ENCODE measurements at places on chromosomes 16 and 17.

DNA sequence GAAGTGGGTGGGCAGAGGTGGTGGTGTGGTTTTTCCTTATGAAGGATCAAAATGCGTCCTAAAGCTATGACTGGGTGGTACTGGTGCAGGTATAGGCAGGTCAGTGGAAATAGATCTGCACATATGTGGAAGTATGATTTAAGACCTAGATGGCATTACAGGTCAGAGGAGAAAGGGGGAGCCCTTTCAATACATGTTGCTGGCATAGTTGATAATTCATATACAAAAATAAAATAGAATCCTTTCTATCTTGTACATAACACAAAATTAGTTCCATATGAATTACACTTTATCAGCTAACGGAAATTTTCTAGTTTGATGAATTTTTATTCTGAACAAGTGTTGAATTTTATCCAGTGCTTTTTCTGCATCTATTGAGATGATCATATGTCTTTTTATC lies 20.8 kb upstream of the PIK3R5 start:
- DNase-seq: no peak

- DNase-seq: no peak
Measured at GRCh38 chr16:12009462-12009861, 32.9 kb downstream of the SNX29 start.

- no peak for DNase-seq
Measured at GRCh38 chr16:65260746-65261145, 138.9 kb upstream of the CDH11 start.

DNA sequence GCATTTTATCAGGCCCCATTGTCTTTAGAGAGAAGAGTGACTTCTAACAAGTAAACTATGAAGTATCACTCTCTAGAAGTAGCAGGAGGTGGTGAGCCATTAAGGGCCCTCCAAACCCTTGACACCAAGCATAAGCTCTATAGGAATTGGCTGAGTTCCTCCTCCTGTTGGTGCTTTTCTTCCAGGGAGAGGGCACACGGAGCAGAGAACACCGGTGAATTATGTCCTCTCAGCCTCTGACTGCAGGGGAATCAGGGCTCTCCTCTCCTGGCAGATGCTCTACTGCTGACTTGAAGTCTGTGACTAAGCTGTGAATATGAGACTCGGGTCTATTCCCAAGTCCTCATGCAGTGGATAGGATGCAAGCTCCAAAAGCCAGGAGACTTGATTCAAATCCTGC lies 32.3 kb downstream of the CHD9 start:
- DNase-seq: no peak

DNA sequence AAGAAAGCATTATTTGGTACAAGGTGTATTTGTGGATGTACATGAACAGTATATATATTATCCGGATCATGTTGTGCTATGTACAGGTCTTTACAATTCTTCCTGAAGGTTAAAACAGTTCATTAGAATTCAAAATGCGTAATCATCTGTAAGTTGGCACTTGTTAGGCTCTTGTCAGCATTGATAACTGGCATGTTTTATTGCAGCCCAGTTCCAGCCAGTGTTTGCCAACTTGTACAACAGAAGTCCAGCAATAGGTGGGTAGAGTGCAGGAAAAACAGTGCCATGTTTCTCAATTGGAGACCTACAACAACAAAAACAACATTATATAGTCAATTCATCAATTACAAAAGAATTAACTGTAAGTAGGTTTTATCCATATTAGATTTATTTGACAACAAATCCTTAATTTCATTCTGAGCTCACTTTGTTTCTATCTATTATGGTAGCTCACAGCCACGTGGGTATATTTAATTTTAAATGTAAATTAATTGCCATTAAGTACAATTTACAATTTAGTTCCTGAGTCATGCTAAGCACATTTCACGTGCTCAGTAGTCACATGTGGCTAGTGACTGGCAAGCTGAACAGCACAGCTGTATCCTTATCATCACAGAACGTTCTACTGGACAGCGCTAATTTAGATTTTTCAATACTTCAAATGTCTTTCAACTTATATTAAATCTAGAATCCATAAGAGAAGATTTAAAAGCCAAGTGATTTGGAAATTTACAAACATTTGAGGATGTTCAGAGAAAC lies 8.6 kb upstream of the ANKFY1 start:
- no peak for DNase-seq

- DNase-seq: no peak
Measured at GRCh38 chr17:14301279-14302090, 604 bp downstream of the HS3ST3B1 start.

DNA sequence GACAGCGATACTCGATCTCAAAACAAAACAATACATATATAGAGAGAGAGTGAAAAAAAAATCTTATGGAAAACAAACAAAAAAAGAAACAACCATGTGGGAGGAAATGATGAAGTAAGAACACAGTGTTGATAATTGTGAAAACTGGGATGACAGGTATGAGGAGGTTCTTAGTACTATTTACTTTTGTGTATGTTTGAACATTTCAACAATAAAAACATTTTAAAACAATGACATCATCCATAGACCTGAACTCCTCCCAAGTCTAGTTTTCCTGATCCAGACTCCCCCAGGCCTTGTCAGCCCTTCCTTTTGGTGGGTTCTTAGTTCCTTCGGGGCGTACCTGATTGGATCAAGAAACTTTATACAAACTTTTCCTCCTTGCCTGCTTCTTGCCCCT lies 51.7 kb downstream of the CCDC42 start:
- DNase-seq: no peak

GRCh38 chr17:82348434-82348833 lies 10.6 kb upstream of the TEX19 start:
- no peak for DNase-seq

DNA sequence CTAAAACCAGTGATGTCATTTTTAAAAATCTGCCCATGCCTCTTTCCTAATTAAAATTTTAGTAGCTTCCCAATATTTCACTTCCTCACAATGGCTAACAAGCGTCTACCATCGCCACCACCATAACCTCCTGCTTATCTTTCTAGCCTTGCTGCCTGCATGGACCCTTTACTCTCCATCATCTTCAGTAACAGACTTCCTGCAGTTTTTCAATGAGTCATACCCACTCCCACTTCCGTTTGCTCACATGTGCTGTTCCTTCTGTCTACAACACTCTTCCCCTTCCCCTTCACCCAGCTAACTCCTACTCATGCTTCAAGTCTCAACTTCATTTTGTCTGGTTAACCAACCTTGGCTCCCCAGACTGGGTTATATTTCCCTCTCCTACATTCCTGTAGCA lies 12.8 kb upstream of the SKAP1 start:
- DNase-seq: no peak

GRCh38 chr16:87138316-87138715 lies 178.9 kb downstream of the C16orf95 start:
- no peak for DNase-seq

GRCh38 chr16:6362321-6362720 lies 970.3 kb upstream of the RBFOX1 start:
- DNase-seq: no peak

DNA sequence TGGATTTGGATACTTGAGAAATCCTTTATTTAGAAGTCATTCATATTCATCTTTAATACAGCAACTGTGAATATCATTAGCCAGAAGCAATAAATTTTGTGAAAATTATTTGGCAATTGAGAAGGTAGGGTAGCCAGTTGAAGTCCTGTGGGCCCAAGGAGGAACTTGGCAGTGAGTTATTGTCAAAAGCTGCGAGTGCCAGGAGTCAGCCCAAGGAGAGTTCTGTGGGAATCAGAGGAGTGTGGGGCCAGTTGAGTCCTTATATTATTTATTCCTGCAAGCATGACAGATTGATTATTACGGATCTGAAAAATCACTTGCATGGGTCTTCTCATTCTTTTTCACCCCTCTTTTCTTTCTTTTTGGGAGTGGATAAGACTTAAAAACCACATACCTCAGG lies 38.3 kb downstream of the PRKCA start:
- DNase-seq: no peak

DNA sequence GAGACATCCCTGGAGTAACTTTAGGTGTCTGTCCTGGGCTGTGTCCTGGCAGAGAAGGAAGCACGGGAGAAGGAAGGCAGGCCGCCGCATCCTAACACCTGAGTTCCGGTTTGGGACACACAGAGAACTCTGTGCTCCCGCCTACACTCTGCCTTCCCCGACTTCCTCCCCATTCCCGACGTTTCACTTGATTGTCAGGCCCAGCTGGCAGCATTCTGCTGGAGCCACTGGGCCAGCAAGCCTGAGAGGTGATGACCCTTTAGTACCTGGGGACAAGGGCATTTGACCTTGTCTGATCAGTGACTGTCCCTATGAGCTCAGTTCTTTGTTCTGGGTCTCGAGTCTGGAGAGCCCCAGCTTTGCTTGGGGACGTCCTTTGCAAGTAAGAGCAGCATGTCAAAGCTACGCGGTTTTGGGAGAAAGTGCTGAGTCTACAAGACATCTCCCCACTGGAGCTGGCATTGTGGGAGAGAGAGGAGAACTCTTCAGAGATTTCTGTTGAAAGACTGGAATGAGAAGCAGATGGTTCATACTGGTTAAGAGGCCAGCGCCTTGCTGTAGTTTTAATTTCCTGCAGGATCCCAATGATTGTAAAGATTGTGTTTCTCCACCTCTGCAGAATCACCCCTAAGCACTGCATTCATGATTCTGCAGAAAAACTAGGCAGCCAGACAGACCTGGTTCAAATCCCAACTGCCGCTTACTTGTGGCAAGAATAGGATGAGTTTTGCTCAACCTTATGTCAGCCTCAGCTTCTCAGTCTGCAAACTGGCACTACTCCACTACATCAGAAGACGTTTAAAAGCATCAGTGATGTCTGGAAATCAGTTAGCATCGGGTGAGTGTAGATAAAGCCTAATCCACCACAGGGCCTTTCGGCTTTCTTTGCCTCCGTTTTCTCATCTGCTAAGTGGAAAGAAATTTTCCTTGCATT lies 20.6 kb downstream of the ABAT start:
- no peak for DNase-seq

DNA sequence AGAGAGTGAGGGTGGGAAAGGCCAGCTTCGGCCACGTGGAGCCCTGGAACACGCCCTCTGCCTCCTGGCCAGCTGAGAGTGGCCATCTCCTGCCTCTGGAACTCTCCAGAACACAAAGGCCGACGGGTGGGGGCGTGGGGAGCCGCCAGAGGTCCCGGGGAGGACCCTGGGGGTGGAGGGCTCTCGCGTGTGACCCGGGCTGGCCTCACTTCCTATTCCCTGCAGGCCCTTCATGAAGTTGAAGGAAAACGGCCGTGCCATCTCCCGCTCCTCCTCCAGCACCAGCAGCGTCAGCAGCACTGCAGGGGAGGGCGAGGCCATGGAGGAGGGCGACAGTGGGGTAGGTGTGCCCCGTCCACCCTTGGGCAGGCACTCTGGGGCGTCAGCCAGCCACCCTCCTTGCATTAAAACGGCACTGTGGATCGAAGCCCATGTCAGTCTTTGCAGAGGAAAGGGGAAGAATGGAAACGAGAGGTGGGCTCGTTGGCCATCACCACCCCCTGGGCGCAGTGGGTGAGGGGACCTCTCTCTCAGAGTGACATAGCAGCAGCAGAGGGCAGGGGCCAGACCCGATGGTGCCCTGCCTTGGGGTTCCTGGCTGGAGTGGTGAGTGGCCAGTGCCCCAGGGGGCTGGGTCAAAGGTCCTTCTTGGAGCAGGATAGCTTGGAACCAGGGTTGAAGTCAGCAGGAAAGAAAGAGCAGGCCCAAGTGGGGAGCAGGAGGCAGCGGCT lies 37.1 kb downstream of the OR1D5 start:
- DNase-seq: no peak

- DNase-seq: no peak
Measured at GRCh38 chr16:74778646-74779045, 4.0 kb upstream of the FA2H start.

- no peak for DNase-seq
Measured at GRCh38 chr17:50627036-50627781, 7.5 kb upstream of the ABCC3 start.

GRCh38 chr17:39676198-39676819 lies 8.1 kb downstream of the PNMT start:
- no peak for DNase-seq

- no peak for DNase-seq
Measured at GRCh38 chr16:23122144-23122543, 27.1 kb downstream of the USP31 start.

- no peak for DNase-seq
Measured at GRCh38 chr16:31331141-31331764, 23.7 kb upstream of the ITGAX start.

DNA sequence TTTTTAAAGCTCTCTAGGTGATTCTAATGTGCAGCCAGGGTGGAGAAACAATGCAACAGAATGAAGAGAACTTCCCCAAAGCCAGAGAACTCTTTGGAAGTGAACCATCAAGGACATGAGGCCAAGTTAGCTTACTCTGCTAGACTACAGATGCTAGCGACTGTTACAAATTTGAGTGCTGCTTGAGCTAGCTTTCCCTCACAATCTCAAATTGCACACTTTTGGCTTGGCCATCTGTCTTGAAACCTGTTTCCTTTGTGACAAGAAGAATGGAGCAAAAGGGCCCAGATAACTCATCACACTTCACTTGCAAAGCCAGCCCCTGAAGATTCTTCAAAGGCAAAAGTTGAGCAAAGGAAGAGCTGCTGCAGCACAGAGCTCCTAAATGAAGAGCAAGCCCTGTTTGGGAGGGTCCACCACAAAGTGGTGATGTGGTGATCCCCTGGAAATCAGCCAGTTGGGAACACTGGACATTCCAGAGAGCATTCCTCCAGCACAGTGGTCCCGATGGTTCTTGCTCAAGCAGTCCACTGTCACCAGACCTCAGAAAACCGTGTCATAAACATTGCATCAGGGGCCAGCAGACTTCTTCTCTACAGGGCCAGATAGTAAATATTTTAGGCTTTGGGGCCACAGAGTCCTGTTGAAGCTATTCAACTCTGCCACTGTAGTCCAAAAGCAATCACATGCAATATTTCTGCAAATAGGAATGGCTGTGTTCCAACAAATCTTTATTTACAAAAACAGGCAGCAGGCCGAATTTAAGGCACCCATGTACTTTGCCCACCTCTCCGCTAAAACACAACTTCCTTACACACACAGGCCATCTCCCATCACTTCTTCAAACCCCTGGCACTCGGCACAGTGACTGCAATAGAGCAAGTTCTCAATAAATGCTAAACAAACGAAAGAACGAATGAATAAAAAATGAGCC lies 21.2 kb downstream of the SLC39A11 start:
- no peak for DNase-seq

- no peak for DNase-seq
Measured at GRCh38 chr17:11950771-11951519, 46.3 kb downstream of the ZNF18 start.

DNA sequence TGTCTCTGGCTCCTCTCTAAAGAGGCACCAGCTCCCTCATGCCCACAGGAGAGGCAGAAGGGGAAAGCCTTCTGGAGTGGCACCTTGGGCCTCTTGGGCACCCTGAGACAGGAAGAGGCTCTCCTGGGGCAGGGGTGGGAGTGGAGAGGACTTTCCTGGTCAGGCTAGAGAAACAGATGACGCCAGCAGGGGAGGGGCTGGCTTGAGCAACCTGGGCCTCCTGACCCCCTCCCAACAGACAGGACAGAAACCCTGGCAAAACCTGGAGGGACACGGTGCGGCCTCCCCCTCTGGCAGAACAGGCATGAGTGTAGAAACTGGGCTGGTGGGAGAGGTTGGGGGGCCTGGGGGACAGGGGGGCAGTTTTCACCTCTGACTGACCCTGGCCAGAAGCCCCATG lies 6.1 kb downstream of the SMIM5 start:
- DNase-seq: no peak

GRCh38 chr17:50425682-50426471 lies at the start of gene ACSF2:
TSS of gene ACSF2 (plus strand) at chr17:50426218. CDS start at chr17:50426262, 44 bp downstream.
- DNase-seq: no peak

- no peak for DNase-seq
Measured at GRCh38 chr16:18979936-18980335, 3.8 kb upstream of the TMC7 start.

- peak; percentile 46 for DNase-seq
Measured at GRCh38 chr17:49914096-49914490, 54.9 kb upstream of the DLX4 start.

GRCh38 chr16:9597967-9598730 lies 506.7 kb downstream of the HAPSTR1 start:
- no peak for DNase-seq
